ENCODE measurements at places on chromosomes 1 and 21.

DNA sequence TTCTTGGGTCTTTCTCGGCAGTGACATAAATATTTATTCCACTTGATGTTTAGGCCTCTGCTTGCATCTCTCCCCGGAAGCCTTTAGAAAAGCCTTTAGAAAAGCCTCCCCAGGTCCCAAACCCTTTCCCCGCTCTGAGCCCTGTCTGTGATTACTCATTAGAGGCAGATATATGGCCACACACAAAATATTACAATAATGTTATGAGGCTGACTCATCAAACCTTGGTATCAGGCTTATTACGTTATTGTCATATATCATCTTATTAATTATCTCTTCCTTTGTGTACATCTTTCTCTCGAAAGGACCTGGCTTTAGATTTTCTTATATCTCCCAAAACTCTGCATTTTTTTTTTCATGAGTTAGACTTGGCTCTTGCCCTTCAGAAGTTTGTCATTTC is 69.5 kb downstream of the FGGY start:
- no peak for DNase-seq

DNA sequence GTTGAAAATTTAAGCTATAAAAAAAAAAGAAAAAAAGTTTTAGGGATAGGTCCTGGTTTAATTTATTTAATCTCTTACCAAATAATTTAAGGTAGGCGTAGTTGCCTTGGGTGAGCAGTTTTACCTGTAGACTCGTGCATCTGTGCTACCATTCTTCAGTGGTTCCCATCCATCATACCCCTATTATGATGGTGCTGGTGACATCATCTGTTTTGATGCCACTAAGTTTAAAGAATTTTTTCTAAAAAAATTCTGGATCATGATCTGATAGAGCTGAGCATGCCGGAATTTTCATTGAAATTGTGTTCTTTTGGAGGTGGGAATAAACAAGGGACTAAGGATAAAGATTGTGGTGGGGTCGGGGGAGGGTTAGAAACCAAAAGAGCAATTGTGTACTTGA is 15.7 kb downstream of the LAMC1 start:
- no peak for DNase-seq

- DNase-seq: no peak
Observed at GRCh38 chr1:22875841-22876240, 96.8 kb downstream of the LACTBL1 start.

DNA sequence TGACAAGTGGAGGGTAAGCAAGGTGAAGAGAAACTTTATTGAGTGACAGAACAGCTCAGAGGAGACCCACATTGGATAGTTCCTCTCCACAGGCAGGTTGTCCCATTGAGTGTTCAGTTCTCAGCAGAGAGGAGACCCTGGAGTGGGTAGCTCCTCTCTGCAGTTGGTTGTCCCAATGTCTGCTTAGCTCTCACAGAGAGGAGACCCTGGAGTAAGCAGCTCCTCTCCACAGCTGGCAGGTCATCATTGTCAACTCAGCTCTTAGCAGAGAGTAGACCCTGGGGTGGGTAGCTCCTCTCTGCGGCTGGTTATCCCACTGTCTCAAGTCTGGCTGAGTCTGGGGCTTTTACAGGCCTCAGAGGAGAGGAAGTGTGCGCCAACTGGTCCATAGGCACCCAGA is 6.0 kb upstream of the CHD1L start:
- DNase-seq: no peak

GRCh38 chr1:107220036-107220435 is 79.2 kb downstream of the NTNG1 start:
- DNase-seq: no peak

DNA sequence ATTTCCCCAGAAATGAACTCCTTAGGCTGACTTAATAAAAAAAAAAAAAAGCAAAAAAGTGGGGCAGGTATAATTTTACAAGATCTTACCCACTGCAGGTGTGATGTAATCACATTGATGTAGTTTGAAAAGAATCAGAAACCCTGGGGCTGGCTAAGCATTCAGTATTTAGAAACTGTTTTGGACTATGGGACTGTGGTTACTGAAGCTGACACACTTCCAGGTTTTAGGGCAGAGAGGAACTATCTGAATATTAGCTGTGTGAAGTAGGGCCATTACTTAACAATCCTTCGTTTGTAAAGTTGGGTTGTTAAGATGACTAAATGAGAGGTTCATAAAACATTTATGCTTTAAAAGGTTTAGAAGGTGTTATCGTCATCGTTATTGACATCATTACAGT is 165.3 kb downstream of the FASLG start:
- DNase-seq: peak; percentile 28

GRCh38 chr1:2378956-2379732 is 12.2 kb downstream of the MORN1 start:
- DNase-seq: no peak

GRCh38 chr1:62263814-62264353 is 55.4 kb downstream of the KANK4 start:
- DNase-seq: no peak

DNA sequence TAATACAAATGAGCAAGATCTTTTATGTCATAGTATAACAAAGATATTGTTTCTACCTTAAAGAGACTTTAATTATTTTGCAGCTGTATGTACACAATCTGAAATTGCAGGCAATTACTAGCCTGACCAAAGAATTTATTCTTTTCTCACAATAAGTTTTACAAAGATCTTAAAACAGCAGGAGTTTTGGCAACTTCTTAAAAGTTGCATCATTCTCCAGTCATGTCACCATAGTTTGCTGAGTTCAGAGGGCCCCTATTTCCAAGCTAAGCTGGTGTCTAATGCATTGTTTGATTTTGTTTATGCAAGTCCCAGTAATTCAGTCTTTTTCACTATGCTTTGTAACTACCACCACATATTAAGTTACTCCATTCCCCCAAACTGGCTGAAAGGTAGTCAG is 114.8 kb downstream of the DNAH14 start:
- no peak for DNase-seq

DNA sequence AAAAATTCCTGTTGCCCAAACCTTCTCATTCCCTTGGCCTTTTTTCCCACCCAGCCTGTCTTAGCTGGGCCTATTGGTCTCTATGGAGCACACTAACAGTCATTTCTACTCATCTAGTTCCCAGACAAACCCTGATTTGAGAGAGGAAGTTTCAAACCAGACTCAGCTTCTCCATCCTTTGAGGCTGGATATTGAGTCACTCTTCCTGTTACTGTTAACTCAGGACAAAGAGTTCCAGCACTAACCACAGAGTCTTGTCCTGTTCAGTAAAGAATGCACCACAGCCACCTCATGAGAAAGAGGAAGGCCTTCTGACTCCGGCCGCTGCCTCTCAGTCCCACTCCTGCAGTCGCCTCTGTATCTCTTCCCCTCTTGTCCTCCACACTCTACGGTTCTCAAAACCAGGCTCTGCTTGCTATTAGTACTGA is 137.8 kb downstream of the PTPRC start:
- DNase-seq: no peak

DNA sequence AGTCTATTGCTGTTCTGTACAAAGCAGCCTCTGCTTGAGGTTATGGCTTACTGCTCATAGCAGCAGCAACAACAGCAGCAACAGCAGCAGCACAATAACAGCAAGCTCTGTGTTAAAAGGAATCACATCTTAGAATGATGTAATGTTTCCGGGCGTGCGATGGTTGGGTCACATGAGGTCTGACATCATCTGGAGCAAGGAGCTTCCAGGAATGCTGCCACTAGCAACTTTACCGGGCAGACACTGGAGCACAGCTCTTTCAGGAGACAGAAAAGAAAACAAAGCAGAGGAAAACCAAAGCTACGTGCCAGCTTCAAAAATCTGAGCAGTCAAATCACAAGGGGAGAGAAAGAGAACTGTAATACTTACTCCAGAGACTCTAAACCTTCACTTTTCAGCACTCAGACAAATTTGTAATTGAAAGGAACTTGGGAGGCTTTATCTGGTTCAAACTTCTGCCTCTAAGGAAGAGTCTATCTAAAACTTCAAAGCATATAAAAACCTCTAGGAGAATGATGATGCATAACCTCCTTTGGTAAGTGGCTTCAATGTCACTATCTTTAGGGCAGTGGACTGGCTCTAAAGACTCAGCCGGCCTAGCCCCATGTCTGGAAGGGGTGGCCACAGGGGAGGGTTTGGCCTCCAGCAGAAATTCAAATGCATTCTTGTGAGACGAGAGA is 28.3 kb upstream of the RAB3GAP2 start:
- DNase-seq: peak; percentile 61

- DNase-seq: no peak
Observed at GRCh38 chr1:12597792-12598191, 20.2 kb downstream of the DHRS3 start.

DNA sequence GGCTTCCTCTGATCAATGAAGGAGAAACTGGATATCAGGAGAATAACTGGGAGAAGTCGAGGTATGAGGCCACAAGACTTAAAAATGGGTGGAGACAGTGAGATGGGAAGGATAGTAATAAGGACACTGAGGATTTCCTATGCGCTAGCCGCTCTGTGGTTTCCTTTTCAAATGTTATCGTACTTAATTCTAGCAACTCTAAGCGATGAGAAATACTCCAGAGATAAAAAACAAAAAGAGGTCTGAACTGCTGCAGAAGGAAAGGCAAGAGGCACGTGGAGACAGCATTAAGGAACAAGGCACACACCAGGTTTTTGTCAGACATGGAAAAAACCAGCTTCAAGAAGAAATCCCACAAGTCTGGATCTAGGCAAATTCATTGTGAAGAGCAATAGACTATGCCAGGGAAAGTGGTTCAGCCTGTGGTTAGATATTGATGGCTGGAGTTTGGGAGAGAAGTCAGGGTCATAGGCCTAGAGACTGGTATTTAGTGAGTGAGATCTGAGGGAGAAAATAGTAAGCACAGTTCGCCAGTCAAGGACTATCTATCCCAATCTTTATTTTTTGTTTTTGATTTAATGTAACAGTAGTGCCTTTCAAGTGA is 5.3 kb downstream of the CLCA2 start:
- DNase-seq: no peak
